Stimulated activated CD4-positive, alpha-beta T cell treated with anti-CD3 and anti-CD28 coated beads, Interleukin-15, amount 100 ng/mL, for 1 hour (primary cell): ENCODE measurements at places on chromosomes 5 and 9.

DNA sequence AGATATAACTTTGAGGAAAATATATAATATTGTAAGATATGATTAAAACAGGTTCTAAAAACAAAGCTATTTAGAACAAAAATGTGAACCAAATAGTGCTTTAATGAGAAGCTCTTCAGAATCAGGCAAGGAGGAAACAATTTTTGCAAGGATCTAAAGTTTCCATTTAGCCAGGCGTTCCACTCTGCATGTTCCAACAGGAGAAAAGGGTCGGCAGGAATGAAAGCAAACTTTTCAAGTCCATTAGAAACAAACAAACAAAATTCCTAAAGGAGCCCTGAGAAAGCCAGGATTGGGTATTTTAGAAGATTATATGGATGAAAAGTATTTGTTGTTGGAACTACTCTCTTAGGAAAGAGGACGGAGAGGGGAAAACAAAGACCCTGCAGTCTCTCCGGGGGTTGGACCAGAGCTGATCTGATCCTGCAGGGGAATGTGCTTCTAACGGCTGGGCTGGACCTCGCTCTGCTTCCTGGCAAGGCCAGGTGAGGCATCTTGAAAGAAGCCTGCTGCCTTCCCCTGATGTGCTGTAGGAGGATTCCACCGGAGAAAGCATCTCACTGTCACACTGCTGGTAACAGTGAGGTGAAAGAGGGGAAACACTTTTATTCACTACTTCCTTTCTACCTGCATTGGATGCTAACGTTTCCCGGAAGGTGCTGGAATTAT lies 94.6 kb downstream of the PRRT1B start:
- no peak for DNase-seq

- DNase-seq, result no peak
Measured at GRCh38 chr5:127586811-127587210, 62.1 kb upstream of the CTXN3 start.

DNA sequence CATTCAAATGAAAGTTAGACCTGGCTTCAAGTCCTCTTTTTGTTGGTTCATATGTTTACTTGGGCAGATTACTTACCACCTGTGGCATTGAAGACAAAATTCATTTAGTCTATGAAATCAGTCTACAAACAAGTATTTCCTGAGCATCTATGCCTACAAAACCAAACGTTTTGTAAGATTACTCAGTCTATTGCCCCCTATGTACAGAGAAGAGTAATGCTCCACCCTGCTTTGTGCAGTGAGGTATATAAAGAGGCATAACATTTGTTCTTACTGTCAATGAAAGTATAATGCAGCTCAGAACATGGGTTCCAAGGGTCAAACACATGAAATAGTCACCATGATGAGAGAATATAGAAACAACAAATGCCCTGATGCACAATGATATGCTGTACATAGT lies 580.7 kb downstream of the KIF4B start:
- no peak for DNase-seq

DNA sequence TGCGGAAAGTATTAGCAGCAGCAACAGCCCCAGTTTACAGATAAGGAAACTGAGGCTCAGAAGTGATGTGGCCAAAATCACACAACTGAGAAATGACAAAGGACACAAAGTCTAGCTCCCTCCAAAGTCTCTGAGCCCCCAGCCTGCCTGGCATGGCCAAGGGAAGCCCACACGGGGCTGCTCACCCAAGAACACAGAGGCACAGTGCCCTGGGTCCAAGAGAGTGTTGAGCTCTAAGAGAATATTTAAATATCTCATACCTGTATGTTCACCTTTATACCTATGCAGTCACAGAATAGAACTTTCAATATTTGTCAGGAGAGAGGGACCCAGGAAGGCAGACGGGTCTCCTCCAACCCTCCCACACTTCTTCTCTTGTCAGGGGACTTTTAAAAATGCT lies 16.6 kb downstream of the VAV2 start:
- no peak for DNase-seq

- DNase-seq, result no peak
Measured at GRCh38 chr5:179795049-179795862, 1.5 kb downstream of the LTC4S start.

DNA sequence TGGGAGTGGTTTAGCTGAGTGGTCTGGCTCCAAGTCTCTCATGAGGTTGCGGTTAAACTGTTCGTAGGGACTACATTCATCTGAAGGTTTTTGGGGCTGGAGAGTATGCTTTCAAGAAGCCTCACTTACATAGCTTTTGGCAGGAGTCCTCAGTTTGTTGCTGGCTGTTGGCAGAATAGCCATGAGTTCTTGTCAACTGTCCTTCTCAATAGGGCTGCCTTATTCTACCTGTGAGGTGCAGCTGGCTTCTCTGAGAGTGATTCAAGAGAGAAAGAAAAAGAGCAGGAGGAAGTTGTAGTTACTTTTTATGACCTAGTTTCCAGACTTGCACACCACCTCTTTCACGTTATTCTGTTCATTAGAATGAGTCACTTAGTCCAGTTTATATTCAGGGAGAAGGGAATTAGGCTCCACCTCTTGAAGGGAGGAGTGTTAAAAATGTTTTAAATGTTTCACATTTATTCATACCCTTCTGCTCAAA lies 33.2 kb downstream of the YTHDC2 start:
- no peak for DNase-seq

DNA sequence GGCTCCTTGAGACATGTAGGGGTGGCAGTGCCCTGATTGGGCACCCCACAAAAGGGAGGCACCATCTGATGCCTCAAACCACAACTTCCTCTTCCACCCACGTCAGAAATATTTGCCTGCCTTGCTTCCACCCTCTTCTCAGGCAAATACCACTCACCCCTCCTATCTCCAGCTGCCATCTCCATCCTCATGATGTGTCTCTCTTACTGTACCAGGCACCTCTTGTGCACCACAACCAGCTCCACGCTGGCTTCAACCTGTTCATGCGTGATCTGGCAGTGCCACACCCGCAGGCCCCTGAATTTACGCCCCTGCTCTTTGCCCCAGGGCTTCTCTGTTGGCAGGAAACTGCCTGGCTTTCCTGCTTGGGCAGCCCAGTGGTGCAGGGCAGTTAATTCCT lies 87.8 kb upstream of the HSPA9 start:
- no peak for DNase-seq

DNA sequence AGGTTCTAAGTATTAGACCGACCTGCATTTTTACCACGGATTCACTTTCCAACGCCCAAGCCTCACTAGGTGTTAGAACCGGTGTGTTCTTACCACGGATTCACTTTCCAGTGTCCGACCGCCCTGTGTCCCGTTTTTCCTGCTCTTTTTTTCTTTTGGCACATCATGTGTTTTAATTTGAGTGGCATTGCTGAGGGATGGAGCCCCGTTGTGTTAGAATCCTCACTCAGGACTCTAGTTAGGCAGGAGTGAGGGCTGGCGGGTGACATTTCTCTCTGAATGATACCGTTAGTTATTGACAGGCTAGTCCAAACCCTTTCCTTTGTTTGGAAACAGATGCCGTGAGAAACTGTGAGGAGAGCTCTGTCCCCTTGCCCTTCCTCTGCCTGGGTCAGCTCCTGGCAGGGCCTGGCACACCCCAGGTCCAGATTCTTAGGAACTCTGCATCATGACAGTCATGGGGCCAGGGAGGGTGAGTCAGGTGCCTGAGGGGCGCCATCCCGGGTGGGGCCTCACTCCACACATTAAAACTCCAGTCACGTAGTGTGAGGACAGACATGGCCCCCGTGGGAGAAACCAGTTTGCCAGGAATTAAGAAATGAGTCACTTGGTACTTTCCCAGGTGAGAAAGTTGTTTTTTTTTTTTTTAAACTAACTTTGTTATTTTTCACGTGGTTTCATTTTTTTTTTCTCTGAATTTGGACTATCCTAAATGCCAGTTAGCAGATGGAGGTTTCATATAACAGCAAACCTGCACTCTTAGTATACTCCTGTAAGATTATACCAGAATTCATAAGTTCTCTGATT lies 15.8 kb downstream of the EXOC3 start:
- DNase-seq, result peak; percentile 55
